Left renal cortex interstitium (tissue), 4 donors: ENCODE measurements at places on chromosomes 3 and 15. TPM values are rescaled to one million over a fixed set of nuclear protein-coding genes. Genes with fewer than 3 reads are reported as not detected.

Gene ADCY5
- 12.7 TPM for polyA plus RNA-seq

Gene ADGRG7
- polyA plus RNA-seq, result 0.05 TPM

Gene SLC9C1
- 0.70 TPM for polyA plus RNA-seq

Gene TM4SF1
- polyA plus RNA-seq, result 76.7 TPM

Gene CPA3
- polyA plus RNA-seq, result 0.64 TPM

Gene CASR
- 18.7 TPM for polyA plus RNA-seq

Gene EFHB
- 5.6 TPM for polyA plus RNA-seq

DNA sequence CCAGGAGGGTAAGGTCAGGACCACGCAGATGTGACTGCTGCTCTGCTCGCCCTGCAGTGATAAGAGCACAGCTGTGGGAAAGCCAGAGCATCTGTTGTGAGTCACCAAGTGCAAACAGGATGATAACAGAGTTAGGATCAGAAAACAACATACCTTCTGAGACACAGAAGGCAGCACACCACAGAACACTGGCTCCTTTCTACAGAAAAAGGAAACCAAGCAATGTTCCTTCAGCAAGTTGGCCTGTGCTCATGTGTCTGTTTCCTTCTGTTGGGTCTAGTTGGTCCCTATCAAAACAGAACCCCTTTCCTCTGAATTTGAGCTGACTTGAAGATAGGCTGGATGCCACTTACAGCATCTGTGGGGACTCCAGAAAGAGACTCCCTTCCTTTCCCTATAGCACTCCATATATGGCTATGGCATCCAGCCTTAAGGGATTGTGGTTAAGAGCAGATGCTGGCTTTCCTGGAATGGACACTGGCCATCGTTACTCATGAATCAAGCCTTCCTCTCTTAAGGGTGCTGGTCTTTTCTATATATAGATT is 440.7 kb upstream of the THBS1 start:
- no peak for DNase-seq

DNA sequence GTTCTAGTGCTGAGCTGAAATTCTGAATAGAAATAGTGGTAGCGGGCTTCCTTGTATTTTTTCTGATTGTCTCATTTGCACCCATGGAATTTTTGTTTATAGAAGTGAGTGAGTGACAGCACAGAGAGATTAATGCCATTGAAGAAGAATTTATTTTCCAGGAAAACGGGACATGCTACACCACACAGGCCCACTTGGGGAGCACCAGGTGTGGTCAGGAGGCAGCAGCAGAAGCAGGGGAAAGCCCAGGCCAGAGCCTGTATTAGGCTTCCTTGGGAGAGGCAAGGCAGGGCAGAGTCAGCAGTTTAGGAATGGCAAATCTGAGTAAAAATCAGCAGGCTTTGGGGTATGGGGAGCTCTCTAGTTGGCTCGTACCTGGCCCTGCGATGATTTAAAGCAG is 88.4 kb upstream of the ATP11B start:
- no peak for DNase-seq

DNA sequence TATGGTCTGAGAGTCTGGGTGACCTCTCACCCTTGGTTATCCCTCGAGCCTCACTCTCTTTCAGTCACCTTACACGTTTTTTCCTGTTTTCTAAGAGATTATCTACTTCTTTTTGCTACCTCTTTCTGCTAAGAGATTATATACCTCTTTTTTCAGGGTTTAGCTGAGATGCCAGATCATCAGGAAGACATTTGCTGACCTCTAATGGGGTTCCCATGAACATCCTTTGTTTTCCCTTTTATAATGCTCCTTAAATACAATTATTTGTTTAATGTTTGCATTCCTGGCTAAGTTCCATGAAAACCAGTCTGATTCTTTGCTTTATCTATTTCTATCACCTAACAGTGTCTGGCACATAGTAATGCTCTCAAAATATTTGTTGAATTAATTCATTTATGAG is 39.6 kb downstream of the LEKR1 start:
- DNase-seq, result no peak

GRCh38 chr15:39403640-39404117 is 177.2 kb upstream of the THBS1 start:
- DNase-seq, result no peak

DNA sequence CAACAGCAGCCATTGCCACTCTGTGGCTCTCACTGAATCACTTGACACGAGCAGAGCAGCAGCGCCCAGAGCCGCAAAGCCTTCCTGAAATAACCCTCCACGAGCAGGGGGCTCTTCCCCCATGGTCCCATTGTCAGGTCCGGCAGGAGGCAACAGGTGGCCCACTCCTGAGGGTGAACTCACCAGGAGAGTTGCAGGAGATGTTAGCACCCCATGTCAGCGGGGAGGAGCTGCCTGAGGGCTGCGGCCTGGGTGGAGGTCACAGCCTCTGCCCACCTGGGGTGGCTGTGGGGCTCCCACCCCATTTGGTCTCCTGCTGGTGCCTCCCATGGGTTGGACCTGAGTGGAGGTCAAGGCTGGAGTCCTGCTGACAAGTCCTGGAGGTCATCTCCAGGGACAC is 12.3 kb upstream of the C3orf22 start:
- DNase-seq, result no peak

GRCh38 chr15:101781928-101782327 is 21.4 kb upstream of the OR4F6 start:
- no peak for DNase-seq

- no peak for DNase-seq
Measured at GRCh38 chr15:25088261-25088790, 133.5 kb downstream of the SNRPN start.

GRCh38 chr3:82509951-82510603 is 748.6 kb upstream of the GBE1 start:
- DNase-seq, result no peak

DNA sequence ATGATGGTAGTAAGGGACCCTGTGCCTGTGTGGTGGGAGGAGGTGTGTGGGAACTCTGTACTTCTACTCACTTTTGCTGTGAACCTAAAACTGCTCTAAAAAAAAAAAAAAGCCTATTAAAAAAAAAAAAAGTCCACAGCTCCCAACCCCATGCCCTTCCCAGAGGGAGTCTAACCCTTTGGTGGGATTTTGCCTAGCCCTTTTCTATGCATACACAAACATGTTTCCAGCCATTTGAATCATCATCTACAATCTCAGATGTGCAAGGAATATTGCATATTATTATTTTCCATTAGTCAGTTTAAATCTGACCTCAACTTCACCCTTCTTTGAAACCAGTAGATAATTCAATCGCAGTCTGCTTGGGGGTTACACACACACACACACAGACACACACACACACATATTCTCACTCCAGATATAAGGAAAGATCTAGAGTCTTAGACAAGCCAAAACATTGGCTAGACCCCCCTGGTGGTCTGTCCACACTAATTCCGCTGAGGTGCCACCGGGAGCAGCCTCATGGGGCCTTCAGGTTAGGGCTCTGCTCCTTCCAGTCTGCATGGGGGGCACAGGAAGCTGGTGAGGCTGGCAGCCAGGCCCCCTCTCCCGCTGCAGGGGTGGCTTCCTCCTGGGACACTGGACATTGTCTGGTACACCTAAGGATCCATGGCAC is 75.5 kb upstream of the NR2E3 start:
- DNase-seq, result no peak

- no peak for DNase-seq
Measured at GRCh38 chr3:103918336-103918735, 1448.4 kb upstream of the ALCAM start.

GRCh38 chr15:36951731-36952247 is 148.6 kb downstream of the MEIS2 start:
- DNase-seq, result no peak

- DNase-seq, result no peak
Measured at GRCh38 chr15:41501931-41502794, 8.5 kb downstream of the ITPKA start.

GRCh38 chr15:63349156-63349555 is 32.5 kb downstream of the CA12 start:
- no peak for DNase-seq

- no peak for DNase-seq
Measured at GRCh38 chr3:72391659-72392058, 456.6 kb downstream of the SHQ1 start.

DNA sequence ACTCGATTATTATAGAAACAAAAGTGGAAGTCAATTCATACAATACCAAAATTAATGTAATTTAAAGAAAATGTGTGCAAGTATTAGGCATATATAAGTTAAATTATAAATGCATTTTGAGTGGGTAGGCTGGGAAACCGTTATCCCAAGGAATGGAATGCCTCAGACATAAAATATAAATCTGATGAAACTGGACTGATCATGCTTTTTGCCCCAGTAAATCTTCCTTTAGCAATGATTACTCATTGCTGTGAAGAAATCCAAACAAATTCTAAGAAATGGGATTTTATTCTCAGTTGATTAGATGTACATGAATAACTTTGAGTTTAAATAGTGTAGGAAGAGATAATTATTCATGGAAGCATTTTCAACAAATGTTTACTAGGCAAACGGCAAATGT is 185.5 kb upstream of the KCNMB2 start:
- no peak for DNase-seq

DNA sequence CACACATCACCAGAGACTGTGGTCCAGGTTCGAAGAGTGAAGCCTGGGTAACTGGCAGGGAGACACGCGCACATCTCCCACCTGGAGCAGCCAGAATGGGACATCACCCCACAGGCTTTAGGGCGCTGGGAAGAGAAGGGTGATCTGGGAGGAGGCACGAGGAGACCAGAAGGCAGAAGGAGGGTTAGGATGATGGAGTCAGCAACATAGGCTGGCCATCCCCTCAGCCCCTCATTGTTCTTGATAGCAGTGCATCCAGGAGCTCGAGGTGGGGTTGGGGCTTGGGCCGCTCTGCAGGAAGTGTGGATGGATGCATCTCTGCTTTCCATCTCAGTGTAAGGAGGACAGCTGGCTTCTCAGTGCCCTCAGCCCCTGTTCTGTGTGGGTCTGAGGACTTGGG is 15.2 kb downstream of the PLA2G4F start:
- DNase-seq, result no peak

DNA sequence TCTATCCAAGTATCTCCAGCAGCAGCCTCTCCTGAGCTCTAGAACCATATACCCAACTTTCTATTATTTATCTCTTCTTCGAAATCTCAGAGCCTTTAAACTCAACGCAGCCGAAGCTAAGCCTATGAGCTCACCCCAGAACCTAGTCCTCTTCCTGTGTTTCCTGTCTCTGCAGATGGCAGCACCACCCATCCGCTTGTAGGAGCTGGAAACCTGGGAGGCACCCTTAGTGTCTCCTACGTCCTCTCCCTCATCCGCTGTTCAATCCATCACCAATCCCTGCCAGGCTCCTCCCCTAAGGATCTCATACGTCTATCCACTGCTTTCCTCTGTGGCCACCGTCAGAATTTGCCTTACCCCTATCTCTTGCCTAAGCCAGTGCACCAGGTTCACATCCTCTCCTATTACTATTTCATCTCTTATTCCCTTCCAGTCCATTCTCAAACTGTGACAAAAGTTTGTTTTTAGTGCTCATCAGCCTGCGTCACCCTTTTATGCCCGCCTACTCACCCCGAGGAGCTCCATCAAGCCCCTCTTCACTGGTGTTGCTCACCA is 9.6 kb downstream of the VGLL4 start:
- DNase-seq, result no peak

DNA sequence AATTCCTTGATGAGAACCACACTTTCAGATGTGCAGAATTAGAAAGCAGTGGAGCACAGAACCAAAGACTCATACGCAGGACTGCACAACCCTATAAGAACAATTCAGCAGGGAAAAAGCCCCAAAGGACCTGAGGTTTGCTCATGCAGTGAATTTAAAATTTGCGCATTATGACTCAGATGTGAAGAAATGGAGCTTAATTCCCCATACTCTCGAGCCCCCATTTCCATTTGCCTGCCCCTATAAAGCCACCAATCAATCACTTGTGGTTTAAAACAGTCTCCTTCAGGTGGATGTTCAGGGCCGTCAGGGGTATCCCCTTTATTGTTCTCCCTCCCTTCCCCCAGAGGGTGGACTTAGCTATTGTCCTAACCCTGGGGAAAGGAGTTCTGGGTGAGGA is 221.2 kb downstream of the IGSF11 start:
- no peak for DNase-seq

DNA sequence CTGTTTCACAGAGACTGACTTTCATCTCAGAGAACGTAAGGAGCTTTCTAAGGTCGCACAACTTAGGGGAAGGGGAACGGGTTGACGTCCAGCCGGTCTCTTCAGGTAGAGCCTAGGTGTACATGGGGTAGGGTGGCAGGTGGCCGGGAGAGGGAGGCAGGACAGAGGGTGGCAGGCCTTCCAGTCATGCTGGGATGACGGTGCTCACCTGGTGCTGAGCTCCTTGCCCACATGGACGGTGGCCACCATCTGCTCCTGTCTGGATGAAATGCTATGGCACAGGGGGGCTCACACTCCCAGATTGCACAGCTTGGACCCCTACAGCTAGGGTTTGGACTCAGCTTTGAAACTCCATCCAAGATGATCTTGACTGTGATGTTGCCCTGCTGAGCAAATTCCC is 144.5 kb downstream of the ATP10A start:
- no peak for DNase-seq

DNA sequence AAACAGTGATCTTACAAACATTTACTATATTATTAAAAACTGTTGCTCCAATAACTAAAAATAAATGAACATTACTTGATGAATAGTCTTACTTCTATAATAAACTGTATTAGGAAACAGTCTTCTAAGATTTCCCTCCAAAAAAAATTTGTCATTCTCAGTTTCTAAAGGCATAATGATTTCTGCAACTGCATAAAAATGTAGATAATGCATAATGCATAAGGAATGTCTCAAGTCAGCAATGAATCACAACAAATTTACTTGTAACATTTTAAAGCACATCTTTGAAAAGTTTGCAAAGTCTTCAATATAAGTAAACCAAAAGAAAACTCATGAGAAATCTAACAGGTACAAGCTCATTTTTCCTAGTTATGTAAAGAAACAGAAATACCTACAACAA is 113.5 kb downstream of the VPS13C start:
- no peak for DNase-seq

DNA sequence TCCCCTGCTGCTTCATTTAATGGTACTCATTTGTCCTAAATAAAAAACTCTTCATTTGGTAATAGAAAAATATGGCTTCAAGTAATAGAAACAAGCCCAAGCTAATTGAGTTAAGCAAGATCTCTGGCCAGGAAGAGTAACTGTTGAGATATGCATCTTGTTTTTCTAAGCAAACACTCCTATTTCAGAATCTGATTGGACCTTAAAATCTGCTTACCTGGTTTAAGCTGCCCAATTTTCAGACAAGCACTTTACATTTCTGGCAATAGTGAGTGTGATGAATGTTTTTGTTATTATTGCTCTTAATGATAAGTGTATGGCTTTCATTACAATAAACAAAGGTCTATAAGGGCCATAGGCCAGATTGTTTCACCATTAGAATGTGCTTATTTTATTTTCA is 86.2 kb downstream of the CMSS1 start:
- no peak for DNase-seq

DNA sequence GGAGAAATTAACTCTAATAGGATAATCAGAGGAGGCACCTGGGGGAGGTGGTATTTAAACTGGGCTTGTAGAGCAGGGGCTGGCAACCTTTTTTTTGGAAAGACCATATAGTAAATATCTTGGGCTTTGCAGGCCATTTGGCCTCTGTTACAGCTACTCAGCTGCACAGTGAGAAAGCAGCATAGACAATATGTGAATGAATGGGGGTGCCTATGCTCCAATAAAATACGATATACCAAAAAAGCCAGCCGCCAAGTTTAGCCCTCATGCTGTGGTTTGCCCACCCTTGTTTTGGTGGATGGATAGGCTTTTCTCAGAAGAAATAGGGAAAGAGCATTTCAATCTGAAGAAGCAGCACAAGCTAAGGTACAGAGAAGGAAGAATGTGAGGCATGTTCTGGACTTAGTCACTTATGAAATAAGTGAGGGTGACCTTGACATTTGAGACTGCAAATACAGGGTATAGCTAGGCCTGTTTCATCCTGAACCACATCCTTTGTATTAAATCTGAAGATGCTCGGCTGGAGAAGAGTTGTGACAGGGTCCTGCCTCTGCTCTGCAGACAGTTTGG is 131.0 kb upstream of the NR2E3 start:
- DNase-seq, result no peak
